Activated B cell treated with CpG ODN at 0.5 μM for 24 hours (primary cell): ENCODE measurements at places on chromosomes 13 and 19. TPM values are rescaled to one million over a fixed set of nuclear protein-coding genes. Genes with fewer than 3 reads are reported as not detected.

DNA sequence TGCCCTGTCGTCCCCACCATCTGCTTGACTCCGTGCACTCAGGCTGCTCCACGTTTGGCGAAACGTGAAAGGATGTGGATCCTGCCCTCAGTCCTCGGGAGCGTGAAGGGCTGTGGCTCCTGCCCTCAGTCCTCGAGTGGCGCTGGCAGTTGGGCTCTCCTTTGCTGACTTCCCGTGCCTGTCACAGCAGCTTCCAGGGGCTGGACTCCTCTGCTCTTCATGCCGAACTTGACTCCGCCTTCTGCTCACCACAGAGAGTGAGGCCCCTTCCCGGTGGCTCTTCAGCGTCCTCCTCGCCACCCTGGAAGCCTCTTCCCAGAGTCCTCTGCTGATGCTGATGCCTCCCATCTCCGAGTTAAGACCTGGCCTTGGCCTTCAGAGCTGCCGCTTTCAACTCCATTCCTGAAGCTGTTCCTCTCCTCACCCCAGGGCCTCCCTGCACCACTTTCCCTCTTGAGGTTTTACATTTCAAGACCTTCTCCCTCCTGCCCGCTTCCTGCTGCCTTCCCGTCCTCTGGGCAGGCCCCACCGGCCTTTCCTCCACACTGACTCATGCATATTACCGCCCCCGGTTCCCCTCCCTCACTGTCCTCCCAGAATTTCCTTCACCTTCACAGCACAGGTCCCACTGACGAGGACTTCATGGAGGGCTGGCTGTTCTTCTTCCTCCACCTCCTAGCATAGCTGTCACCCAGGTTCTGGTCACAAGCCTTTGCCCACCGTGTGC lies 111.7 kb downstream of the SHISA2 start:
- DNase-seq, result no peak

Gene FFAR3
- 0.16 TPM in 1 of 2 replicates, not detected in the other for total RNA-seq

Gene ZNF816
- total RNA-seq, result 17.0 and 18.0 TPM in 2 replicates

Gene MEDAG
- total RNA-seq, result not detected in 2 replicates

DNA sequence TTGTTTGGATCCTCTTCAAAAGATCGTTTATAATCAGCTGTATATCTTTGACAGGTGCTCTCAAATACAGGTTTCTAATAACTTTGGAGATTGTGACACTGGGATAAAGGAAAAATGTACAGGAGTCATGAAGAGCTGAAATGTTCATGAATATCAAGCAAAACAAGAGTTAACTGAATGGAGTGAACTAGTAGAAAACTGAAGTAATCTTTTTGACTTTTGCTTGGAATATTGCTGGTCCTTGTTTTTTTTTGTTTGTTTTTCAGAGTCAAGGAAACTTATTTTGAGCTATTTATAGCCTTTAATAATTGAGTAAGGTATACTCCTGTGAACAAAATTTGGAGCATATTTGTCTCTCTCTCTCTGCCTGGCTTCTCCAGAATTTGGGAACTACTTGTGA lies 25.3 kb downstream of the MED4 start:
- DNase-seq, result no peak

Gene HCST
- total RNA-seq, result 2.9 and 3.5 TPM in 2 replicates
